Stimulated activated CD8-positive, alpha-beta memory T cell treated with anti-CD3 and anti-CD28 coated beads, Interleukin-15, amount 100 ng/mL, for 4 hours (primary cell): ENCODE measurements at places on chromosomes 7 and 10.

DNA sequence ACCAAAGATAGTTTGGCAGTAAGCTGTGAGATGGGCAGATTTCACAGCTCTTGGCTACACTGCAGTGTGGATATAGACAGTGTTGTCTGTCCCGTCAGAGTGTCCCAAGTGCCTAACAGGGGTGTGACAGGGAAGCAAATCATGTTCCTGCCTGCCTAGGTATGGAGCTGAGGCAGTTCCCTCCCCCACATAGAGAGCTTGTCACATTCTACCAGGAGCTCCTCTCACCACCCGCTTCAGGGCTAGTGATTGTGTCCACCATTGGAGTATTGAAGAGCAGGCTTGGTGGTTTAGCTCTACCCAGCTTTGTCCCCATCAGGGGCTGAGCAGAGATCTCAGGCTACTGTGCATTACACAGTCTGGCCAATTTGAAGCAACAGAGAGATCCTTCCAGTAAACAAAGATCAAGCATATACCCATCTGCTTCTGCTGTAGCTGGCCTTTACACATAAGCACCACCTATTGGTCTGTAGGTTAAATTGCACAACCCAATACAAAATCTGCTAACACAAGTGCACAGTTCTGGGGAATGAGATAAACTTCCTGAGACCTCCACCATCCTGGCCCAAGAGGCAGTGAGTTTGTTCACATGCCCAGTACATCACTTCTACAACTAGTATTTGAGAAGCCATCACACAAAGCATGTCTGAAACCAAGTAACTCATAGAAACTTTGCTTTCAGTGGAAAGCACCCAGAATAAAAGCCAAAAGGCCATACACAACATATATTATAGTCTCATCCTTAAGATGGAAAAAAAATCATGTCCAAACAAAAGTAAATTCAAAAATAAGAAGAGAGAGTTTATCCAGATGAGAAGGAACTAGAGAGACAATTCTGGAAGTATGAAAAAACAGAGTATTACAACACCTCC, 67.3 kb downstream of the GLCCI1 start:
- no peak for DNase-seq

GRCh38 chr10:114655671-114656070, 2.4 kb downstream of the ABLIM1 start:
- DNase-seq: no peak

DNA sequence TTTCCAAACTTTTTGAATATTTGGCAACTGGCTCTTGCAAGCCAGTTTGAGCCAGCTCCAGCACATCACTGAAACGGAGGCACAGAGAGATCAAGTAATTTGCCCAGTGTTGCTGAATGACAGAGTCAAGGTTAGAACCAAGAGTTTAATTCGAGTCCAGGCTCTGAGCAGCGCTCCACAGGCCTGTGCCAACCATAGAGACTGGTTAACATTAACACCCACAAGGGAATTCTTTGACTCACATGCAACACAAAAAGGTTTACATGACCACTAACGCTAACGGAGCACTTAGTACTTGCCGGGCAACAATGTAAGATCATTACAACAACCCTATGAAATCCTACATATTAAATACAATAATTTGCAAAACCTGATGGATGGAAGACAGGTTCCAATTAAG, 1.5 kb downstream of the RGS10 start:
- DNase-seq: no peak

GRCh38 chr10:50358925-50359687, 107.8 kb upstream of the ASAH2 start:
- DNase-seq: no peak

GRCh38 chr7:129127601-129128000, 16.9 kb upstream of the TSPAN33 start:
- no peak for DNase-seq

DNA sequence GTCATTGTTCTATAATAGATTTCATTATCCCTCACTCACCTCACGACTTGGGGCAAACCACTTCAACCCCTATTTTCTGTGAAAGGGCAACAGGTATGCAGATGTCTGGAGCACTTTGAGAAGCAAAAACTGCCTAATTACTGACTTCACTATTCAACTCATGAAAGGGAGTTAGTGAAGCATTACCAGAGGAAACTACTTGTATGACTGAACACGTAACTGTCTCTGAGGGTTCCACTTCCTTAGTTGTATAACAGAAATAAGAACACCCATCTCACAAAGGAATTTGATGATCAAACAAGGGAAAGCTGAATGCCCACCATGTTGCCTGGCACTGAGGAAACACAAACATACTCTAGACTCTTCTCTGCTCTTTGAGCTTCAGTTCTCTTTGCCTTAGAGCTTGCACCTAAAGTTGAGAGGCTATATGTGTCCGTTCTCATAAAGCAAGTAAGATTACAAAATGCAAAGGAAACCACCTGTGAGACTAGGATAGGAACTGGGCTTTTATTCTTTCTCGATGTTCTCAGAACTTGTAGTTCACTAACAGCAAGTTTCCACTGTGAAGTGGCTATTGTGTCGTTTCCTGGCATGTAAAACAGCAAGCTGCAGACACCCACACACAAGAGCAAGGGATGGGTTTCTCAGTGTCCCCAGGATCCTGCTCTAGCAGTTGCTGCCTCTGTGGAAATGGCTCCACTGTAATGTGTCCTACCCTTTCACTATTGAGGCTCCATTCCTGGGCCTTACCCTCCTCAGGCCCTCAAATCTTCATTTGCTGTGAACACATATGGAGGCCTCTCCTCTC, 2.6 kb downstream of the TMEM243 start:
- no peak for DNase-seq

- no peak for DNase-seq
Measured at GRCh38 chr10:74377476-74377875, 226.5 kb downstream of the ADK start.

DNA sequence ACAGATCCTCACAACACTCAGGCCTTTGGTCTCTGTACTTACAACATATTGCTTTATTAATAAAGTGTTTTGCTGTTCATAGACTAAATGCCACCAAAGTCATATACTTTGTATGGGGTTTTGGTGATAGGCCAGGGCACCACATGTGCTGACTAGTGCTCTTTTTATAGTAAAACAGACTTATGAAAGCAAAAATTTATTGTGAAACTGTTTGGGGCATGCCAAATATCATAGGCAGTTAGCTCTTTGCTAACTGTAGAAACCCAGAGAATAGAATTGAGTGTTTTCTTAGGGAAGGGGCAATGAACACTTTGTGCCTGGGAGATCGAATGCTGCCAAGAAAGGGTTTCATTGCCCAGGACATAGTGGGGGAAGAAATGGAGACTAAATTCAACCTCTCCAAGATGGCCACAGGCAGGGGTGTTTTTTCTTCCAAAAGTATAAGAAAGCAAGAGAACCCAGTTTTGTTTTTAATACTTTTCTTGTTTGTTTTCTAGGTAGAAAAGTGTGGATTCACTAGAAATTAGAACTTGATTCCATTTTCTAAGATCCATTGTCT, 142.7 kb downstream of the TRIL start:
- no peak for DNase-seq

DNA sequence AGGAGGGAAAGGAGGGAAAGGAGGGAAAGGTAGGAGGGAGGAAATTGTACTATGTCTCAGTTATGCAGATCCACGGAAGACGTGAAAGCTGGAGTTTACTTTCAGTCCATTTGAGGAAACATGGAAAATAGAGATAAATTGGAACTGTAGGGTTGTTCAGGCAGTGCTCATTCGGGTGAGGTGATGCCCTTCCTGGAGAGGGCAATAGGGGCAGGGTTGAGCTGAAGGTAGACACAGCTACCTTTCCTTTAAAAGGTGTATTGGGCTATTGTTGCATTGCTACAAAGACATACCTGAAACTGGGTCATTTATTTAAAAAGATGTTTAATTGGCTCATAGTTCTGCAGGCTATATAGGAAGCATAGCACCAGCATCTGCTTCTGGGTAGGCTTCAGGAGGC, 116.9 kb upstream of the PLXDC2 start:
- no peak for DNase-seq

- no peak for DNase-seq
Measured at GRCh38 chr10:99685597-99685967, 26.3 kb downstream of the ENTPD7 start.

DNA sequence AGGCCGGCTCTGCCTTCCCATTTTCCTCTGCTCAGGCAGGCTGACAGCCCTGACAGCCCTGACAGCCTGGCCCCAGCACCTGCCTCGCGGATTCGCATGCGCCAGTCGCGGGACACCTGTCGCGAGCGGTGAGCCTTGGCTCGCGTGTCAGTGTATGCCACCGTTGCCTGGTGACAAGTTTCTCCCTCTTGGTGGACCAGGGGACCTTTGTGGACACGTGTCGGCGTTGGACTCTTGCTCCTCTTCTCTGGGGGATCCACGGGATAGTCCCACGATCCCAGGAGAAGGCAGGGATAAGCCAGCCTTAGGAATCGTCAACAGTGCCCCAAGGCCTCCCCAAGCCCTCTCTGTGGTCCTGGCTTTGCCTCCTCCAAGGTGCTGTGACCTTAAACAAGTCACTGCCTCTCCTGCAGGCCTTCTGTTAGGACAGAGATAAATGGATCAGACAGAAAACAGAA, 18.1 kb upstream of the ZNF273 start:
- no peak for DNase-seq

GRCh38 chr7:142790555-142790954, 19.8 kb downstream of the PRSS2 start:
- DNase-seq: no peak

- DNase-seq: no peak
Measured at GRCh38 chr7:134996097-134996550, 9.8 kb downstream of the AGBL3 start.

- DNase-seq: no peak
Measured at GRCh38 chr10:127934383-127934782, 27.5 kb downstream of the PTPRE start.

DNA sequence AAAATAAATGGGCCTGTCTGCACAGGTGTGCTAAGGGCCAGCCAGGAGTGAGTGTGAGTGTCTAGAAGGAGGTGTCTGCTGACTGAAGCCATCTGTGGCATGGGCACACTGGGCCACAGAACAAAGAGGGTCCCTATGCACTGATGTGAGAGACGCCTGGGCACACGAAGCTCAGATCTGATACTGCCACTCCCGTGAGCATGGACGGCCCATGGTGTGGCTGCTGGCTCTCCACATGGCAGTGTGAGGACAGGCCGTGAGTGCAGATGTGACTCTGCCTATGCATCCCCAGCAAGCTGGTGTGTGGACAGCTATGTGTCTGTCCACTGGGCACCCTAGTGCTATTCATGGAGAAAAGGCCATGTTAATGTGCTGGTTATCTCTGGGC, 12.8 kb upstream of the MYL7 start:
- DNase-seq: no peak

DNA sequence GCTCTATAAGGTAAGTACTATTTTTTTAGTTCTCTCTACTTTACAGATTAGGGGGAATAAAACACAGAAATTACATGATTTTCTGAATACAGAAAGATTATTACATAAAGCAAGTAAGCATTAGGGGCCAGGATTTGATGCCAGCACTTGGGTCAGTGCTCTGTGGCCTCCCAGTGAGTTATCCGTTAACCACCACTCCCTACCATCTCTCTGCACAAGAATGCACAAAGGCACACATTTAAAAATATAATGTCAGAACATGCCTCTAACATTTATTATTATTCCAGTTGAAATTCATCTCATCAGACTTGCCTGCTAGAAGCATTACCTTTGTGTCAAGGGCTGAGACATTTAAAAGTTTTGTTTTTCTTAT, 59.0 kb downstream of the MET start:
- no peak for DNase-seq

DNA sequence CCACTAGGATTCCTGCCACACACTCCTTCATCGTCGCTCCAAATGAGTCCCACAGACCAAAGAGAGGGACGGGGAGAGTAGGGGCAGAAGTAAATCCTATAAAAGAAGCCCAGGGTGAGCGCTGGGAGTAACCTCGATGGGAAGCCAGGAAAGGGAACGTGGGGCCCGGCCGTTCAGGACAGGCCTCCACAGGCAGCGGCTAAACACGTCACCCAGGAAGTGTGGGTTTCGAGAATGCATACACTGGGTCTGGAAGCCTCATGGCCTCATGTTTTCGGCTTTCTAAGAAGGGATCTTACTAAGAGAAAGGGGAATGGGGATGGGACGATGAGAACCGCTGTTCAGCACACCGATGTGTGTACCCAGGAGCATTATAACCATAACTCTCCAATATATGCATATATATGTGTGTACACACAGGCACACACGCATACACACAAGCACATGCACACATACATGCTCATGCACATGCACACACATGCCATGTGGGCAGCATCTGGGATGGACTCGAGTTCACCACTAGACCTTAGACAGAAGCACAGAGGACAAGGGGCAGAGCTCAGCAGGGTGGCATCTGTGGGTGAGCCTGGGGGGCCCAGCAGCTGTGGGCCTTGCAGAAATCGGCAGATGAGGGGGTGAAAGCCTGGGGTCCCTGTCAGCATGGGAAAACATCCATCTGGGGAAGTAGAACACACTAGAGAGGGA, 14.8 kb upstream of the CNPY1 start:
- DNase-seq: no peak

GRCh38 chr10:106440355-106440754, 724.2 kb downstream of the SORCS1 start:
- DNase-seq: no peak
